ENCODE measurements at places on chromosomes 2 and 18.

- no peak for DNase-seq
Observed at GRCh38 chr2:172726172-172726735, 9.4 kb upstream of the RAPGEF4 start.

- no peak for DNase-seq
Observed at GRCh38 chr2:200604571-200605255, 18.9 kb downstream of the AOX1 start.

- no peak for DNase-seq
Observed at GRCh38 chr2:221914334-221914880, 342.3 kb upstream of the EPHA4 start.

- DNase-seq, result no peak
Observed at GRCh38 chr2:117921520-117921919, 92.3 kb downstream of the CCDC93 start.

GRCh38 chr2:122112216-122113005 lies 357.0 kb downstream of the TSN start:
- no peak for DNase-seq

GRCh38 chr2:48419884-48420511 lies 110.0 kb upstream of the STON1 start:
- no peak for DNase-seq

- no peak for DNase-seq
Observed at GRCh38 chr2:187475499-187476248, 27.6 kb upstream of the CALCRL start.

- DNase-seq, result no peak
Observed at GRCh38 chr18:21459706-21460286, 140.7 kb downstream of the ESCO1 start.

DNA sequence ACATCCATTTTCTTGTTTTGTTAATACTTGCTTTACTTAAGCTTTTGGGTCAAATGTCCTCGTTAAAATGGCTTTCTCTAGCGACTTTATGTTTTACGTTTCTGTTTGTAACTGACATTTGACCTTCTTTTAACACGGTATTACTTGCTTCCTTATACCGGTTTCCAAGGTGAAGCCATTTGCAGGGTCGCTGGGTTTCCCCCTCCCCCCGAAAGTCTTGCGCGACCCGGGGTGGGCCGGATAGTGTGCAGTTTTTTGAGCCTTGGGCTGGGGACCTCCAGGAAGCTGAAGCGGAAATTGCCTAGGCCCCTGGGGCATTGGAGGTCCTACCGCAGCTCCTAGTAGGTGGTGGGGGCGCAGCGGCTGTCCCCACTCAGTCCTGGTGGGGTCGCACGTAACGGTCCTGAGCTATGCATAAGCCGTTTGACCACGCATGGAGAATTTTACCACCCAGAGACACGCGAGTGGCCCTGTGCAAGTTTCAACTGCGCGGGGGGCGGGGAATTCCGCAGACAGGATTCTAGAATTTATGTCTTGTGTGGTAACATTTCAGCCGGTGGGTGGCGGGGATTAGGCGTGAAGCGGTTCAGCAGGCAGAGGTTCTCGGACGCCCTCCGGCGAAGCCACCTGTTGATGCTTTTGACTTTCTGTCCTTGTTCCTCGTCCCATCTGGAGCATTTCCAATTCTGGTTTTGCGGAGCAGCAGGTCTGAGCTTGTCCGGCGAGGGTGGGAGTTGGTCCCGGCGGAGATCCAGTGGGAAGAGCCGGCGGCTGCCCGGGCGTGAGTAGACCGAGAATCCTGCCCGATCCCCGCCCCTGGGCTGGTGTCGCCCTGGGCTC lies 2.4 kb downstream of the CFLAR start:
- DNase-seq, result peak; percentile 95

GRCh38 chr18:35826477-35826876 lies 146.0 kb upstream of the RMP24 start:
- DNase-seq, result no peak

- DNase-seq, result no peak
Observed at GRCh38 chr2:101710471-101711318, 13.2 kb downstream of the MAP4K4 start.

DNA sequence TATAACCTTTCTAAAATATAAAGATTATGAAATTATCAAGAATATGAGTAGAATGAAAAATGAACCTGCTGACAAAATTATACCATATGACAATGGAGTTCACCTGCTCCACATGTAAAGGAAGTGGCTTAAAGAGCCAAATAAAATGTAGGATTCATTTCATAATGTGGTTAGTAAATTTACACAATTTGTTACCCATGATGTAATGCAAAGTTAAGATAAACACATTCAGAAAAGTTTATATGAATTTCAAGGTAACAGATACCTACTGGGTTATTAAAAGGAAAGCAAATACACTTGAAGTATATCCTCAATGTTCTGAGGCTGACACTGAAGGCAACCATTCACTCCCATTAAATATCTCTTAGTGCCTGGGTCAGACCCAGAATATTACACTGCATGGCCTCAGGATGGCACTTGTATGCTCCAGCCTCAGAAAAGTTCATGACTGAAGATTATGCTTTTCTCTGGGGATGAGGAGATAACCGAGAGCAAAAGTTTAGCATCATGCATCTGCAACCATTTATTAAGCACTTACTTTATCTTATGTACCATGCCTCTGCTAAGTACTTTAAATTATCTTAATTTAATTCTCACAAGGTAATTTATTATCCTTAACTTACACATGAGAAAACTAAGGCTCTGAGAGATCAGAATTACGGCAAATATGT lies 6.2 kb downstream of the STRN start:
- DNase-seq, result no peak

Measured in ELF-1 (cell line).